HCEC 1CT (cell line): ENCODE measurements at places on chromosomes 11 and 22.

GRCh38 chr22:45877036-45877380, 100.0 kb downstream of the WNT7B start:
- DNase-seq = no peak

DNA sequence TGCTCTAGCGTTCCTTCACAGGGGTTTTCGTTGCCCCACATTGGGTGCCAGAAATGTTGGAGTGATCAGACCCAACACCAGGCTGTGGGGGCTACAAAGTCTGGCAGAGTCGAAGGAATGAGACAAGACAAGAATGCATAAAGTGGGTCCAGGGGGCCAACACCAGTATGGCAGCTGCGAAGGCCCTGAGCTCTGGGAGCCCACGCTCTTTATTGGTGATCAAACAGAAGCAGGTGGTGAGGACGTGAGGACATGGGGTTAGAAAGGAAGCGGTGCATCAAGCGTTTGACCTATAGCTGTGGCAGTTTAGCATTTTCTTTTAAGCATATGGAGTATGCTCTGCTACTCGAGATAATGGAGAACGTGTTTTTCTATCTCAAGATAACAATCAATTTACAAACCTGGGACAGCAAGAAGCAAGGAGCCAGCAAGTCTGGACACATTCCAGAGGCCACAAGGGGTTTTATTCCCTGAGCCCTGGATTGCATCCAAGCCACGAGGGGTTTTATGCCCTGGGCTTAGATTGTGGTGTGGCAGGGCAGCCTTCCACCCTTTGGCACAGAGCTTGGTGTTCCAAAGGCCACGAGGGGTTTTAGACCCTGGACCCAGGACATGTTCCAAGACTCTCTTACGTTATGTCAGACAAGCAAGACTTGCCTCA, 3.9 kb upstream of the DNAJB13 start:
- DNase-seq = no peak

GRCh38 chr11:128520888-128521681, 66.3 kb downstream of the ETS1 start:
- no peak for DNase-seq

GRCh38 chr11:1034456-1035295, 1.8 kb downstream of the MUC6 start:
- DNase-seq = no peak

- DNase-seq = no peak
Measured at GRCh38 chr11:17414317-17414737, 25.9 kb upstream of the KCNJ11 start.

DNA sequence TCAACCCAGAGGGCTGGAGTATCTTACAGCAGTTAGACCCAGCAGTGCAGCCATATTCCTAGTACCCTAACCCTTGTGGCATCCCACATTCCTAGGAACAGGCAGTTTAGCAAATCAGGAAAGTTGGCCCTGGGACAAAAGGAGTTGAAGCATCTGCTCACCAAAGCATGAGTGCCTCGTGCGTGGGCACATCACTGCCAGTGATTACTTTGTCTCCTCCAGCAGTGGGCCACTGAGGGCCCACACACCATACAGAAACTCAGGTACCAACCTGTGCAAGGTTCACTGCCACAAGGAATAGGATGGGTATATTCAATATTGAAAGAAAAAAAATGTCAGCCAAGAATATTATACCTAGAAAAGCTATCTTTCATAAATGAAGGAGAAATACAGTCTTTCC, 227.5 kb upstream of the CNTN5 start:
- DNase-seq = no peak

GRCh38 chr11:83864412-83865057, 578.4 kb upstream of the CCDC90B start:
- DNase-seq = no peak

- DNase-seq = no peak
Measured at GRCh38 chr11:45930031-45930794, 7.8 kb downstream of the LARGE2 start.

- no peak for DNase-seq
Measured at GRCh38 chr11:1942558-1943260, 4.4 kb upstream of the MRPL23 start.

DNA sequence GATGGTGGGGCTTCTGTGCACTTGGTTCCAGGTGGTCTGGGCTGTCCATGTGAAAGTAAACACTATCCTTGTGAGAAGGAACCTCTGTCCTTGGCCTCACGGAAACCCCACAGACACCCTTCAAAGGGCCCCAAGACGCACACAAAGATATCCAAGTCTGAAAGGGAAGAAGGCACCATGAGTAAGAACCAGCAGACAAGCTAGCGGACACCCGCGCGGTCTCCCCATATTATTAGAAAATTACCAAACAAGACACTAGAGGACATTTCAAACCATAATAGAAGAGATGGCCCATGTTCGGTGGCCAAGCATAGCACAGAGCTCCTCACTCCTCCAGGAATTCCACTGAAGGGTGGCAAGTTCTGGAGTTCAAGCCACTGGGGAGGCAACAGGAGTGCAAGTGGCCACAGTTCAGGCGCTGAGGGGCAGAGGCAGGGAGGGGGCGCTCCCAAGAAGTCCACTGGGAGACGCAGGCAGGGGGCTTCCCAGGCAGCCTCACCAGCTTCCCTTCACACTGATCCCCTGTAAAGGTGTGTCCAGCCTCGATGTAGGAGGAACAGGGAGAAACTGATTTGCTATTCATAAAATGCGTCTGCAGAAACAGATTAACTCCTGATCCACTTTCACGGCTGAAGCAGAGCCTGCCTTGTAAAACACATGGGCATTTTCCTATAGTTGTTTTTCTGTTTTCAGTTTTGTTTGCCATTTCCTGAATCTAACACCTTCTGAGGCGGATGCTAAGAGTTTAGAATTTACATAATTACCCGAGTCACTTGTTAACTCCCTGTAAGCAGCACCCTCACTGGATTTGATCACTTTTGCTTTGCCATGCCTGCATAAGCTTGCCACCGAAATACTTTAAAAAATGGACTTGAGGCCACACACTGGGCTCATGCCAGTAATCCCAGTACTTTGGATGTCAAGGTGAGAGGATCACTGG, 9.1 kb upstream of the PPARA start:
- DNase-seq = no peak

GRCh38 chr11:43947003-43947500, 4.6 kb downstream of the C11orf96 start:
- peak; percentile 67 for DNase-seq

GRCh38 chr11:118081241-118081958, 4.5 kb downstream of the TMPRSS4 start:
- no peak for DNase-seq

GRCh38 chr22:17990942-17991341, 33.4 kb downstream of the MICAL3 start:
- no peak for DNase-seq

- DNase-seq = no peak
Measured at GRCh38 chr11:67310246-67311050, 7.1 kb downstream of the SSH3 start.

DNA sequence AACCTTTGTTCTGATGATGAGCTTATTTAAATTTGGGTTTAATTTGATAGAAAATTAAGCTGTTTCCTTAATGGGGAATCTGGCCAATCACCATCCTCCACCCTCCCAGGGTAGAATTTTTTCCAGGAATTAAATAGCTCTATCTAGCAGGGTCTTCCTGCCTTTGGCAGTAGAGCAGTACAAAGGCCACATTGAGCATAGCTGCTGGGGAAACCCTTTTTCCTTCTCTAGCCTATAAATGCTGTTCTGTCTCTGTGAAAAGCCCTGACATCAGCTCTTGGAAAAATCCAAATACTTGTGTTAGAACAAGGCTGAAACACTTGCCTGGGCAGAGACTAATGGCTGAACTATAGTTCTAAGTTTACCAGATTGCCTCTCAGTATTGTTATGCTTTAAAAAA, 55.1 kb downstream of the ARHGEF12 start:
- DNase-seq = no peak

DNA sequence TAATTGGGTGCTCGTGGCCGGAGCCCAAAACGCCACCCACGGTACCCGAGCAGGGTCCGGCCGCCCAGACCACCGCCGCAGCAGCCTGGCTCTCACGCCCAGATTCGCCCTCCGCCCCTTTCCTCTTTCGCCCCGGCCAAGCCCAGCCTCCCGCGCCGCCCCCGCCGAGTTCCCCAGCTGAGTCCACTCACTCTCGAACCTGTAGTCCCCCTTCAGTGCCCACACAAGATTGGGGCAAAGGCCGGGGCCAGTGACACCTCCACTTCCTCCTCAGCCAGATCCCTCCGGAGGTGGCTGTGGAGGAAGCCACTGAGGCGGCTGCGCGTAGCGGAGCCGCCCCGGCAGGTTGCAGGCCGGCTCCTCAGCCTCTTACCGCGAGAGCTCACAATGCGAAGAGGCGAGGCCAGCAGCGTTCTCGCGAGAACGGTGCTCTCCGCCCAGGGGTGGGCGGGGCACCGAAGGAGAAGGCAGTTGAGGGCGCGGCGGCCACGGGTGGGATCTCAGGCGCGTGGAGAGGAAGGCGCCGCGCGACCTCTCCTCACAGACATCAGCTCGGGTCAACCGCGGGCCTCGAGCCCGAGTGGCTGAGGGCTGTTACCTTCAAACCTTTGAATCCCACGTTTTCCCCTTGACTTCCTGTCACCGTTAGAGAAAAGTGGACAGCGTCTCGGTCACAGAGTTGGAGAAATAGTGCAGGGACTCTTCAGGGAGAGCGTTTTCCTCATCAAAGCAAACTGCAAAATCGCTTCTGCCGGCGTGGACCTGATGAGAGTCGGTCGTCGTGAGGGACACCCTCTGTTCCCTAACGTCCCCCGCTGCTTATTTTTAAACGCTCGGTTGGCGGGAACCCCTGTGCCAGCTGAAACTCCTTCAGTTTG, at the start of gene BTBD10:
Gene BTBD10 (minus strand): TSS at position 322 of the 878 bp plus-strand sequence. CDS start 18,098 bp downstream, outside the sequence.
- peak; percentile 93 for DNase-seq

DNA sequence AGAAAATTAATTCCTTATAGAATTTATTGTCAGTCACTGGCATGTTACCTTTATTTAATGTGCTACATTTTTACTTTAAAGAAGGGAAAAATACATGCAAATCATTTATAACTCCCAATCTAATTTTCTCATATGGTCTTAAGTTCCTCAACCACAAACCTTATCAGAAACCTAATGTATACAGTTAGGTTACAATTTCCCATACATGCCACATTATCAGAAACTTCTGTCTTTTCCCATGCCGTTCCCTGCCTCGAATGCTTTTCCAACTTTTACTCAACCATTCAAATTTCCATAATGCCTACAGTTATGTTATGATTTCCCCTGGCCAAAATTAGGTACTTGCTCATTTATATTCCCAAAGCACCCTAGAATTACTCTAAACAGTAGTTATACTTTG, 13.5 kb downstream of the RSF1 start:
- DNase-seq = no peak

- DNase-seq = no peak
Measured at GRCh38 chr11:107683061-107683460, 28.8 kb downstream of the SLN start.
